ENCODE measurements at places on chromosomes 11 and 22.

DNA sequence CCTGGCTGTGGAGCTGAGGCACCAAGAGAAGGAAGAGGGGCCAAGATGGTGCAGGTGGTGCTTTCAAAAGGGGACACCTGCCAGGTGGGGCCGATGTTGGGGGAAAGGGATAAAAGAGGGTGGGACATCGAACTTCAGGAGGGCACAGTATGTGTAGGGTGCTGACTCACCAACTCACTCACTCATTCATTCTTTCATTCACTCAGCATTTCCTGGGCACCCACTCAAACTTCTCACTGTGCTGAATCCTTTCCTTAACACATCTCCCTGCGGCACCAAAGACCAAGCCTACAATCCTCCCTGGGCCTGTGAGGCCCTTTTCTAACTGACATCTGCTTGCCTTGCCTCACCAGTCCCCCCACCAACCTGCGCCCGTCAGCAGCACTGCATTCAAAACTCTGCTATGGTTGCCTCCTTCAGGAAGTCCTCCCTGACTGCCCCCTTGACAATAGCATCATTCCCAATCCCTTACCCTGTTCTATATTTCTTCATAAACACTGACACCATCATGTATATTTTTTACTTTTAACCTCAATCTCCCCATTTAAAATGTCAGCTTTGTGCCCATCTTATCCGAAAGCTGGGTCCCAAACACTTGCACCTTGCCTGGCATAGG, 246.6 kb downstream of the MN1 start:
- DNase-seq = no peak

DNA sequence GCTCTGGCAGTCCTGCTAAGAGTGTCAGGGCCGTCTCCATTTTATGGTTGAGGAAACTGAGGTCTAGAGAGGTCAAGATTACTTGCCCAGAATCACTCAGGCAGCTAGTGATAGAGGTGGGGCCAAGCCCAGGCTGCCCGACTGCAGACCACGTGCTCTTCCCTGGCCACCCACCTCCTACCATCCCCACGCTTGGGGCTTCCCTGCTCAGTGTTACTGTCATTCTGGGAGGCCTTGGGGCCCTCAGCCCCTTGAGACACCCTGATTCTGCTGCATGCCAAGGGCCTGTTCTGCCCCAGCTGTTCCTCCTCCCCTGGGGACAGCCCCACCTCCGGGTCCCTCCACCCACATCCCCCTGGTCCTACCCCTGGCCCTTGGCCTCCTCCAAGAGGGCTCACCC, 17.2 kb upstream of the TAB1 start:
- DNase-seq = no peak

DNA sequence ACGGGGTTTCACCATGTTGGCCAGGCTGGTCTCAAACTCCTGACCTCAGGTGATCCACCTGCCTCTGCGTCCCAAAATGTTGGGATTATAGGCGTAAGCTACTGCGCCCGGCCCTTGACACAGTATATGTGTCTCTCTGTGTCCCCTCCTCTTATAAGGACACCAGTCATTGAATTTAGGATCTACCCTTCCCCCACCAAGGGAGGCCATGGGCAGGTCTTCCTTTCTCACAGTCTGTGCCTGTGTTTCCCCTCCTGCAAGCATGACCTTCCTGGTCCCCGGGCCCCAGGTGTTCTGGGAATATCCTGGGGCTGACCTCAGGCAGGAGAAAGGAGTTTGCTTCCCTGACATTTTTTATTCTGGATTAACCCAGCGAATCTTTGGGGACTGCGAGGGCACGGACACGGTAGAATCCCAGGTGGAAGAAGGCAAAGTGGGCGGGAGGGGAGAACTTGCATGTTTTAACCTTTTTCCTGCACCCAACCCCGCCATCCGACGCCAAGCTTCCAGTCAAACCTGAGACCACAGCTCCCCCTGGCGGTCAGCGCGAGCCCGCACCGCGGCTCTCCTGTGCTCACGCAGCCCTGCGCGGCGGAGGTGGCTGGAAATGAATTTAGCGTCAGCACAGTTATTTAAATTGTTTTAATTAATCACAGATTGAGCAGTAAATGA, 42.1 kb upstream of the ISX start:
- DNase-seq = peak; percentile 66

DNA sequence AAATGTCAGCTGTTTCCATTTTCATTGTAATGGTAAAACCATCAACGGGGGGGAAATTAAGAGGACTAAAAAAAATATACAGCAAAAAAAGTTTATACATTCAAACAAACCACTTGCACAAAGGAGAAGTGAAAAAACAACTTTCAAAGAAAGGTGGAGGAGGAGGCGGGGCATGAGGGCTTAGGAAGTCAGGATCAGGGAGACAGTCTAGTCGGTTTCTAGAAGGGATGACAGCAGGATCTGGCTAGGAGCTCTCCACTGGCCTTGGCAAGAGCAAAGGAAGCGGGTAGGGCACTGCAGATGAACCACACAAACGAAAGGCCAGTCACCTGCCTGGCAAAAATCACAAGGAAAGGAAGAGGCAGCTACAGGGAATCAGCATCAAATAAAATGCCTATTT, 31.0 kb downstream of the NAP1L4 start:
- no peak for DNase-seq

DNA sequence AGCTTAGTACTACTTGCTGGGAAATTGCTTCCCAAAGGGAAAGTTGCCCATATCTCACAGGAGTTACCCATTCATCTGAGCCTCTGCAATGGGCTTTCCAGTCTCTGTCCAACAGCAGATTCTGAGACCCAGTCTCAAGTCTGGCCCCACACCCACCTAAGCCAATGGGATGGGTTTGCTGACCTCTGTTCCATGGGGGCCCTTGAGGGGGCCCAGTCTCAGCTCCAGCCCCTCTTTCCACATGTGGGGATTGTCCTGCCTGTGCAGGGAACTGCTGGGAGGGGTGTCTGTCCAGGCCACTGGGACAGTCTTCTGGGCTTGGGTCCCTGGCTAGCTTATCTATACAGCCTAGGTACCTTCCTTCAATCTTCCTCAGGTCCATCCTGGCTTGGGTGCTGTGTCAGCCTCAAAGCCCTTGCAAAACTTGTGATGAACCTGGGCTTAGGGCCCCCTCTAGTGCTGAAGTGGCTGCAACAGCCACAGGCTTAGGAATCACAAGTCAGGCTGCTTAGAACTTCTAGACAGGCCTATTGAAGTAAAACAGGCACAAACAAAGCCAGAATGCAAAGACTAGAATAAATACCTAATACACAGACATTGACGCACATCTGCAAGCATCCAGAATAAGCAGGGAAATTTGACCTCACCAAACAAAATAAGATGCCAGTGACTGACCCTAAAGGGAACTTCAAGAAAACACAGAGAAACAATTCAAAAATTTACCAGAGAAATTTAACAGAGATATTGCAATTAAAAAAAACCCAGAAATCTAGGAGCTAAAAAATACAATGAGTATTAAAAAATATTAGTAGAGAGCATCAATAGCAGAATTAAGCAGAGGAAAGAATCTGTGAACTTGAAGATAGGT, 11.7 kb upstream of the PATL1 start:
- peak; percentile 18 for DNase-seq

DNA sequence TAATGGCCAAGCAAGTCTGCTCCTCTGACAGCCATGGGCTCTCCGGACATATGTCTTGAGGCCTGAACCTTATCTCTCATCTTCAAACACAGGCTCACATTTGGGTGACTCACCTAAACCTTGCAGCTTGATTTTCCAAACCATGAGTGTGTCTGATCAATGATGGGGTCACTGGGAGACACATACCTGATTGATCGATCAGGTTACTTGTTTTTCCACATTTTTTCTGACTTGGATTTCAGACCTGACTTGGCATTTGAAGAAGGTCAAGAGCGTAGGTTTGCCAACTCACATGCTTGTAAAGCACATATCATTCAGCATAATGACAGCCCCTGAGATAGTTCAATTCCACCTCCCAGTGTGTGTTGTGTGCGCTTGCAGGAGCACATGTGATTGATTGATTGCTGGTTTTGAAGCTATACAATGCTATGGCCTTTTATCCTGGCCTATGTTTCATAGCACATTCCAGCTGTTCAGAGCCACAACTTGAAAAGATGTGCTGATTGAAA, 116.7 kb upstream of the KIRREL3 start:
- DNase-seq = no peak

- DNase-seq = peak; percentile 11
These were observed 26.9 kb downstream of the APOBEC3H start for GRCh38 chr22:39123751-39124581.

- DNase-seq = no peak
These were observed 184.4 kb downstream of the GRIK4 start for GRCh38 chr11:120695939-120696338.

DNA sequence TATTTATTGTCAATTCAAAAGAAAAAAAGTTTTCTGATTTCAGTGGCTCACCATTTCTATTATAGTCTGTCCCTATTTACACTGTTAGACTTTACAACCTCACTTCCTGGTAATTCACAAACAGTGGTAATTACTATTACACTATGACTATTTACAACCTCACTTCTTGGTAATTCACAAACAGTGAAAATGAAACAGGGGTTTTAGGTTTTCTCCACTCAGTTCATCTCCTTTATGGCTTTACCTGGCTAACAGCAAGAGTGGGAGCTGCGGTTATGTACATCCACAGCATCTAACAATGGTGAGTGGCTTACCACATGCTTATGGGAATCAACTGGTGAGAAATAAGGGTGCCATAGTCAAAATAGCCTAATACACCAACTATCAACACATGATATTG, 166.4 kb downstream of the CASP12 start:
- DNase-seq = no peak

- DNase-seq = no peak
These were observed 5.2 kb upstream of the BID start for GRCh38 chr22:17779286-17780115.

DNA sequence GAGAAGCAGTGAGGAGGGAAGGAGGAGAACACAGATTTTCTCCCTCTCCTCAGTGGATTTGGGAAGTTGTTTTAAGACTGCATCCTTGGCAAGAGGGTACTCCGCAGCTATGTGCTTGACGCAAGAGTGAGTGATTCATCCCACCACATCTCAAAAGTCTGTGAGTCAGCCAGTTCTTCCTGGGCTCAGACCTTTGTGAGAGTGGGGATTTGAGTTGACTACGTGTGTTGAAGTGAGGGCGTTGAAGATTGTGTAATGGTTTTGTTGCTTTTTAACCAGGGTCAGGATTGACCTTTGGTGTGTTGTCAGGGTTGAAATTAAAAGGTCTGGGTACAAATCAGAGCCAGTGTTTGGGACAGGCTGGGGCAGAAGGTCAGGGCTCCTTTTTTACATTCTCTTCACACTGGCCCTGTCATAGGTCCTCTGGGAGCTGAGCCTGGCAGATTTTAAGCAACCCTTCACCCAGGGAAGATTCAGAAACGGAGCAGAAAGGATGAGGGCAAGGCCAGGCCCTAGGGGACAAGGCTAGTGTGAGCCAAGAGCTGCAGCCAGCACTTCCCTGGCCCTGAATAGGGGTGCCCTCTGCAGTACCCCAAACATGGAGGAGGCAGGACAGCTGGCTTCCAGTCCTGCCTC, 4.2 kb upstream of the C11orf86 start:
- no peak for DNase-seq

DNA sequence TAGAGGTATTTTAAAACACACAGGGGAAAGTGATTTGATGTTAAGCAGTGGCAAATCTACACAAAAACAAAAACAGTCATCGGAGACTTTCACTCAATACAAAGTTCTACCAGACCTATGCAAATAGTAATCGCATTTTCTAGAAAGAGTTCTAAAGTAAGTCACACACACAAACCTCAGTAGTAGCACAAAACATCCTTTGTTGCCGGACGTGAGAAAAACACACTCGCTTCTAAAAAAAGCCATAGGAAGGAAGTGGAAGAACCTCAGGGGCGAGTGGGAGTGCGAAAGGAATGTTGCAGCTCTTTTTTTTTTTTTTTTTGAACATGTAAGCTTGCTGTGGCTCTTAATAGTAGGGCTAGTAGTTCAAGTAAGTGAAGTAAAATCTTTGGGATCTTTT, 88.9 kb downstream of the MAML2 start:
- no peak for DNase-seq

DNA sequence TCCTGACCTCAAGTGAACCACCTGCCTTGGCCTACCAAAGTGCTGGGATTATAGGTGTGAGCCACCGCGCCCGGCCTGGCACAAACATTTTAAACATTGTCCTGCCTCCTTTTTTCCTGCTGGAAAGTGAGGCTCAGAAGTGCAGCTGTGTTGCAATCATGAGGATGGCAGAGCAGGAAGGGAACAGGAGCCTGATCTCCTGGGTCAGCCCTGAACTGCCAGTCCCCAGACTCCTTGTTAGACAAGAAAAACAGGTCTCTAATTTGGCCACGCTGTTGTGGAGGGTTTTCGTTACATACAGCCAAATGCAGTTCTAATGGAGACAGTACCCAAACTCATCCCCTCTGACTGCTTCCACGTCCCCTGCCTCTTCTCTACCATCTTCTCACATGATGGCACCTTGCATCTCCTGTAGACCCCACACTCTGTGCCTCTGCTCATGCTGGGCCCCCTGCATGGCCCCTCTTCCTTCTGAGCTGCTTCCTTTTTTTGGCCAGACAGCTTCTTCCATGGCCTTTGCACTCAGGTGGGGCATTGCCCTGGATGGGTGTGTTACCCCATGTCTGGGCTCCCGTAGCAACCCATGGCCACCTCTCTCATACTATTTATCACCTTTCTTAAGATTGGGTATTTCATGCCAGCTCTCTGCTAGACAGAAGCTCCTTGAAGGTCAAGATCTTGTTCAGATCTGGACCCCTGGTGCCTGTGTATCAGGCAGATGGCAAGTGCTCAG, 227.1 kb downstream of the CEP164 start:
- DNase-seq = no peak

GRCh38 chr11:578276-579035, 2.2 kb downstream of the PHRF1 start:
- DNase-seq = no peak

- no peak for DNase-seq
These were observed 71.4 kb downstream of the BUD13 start for GRCh38 chr11:116701297-116701801.

DNA sequence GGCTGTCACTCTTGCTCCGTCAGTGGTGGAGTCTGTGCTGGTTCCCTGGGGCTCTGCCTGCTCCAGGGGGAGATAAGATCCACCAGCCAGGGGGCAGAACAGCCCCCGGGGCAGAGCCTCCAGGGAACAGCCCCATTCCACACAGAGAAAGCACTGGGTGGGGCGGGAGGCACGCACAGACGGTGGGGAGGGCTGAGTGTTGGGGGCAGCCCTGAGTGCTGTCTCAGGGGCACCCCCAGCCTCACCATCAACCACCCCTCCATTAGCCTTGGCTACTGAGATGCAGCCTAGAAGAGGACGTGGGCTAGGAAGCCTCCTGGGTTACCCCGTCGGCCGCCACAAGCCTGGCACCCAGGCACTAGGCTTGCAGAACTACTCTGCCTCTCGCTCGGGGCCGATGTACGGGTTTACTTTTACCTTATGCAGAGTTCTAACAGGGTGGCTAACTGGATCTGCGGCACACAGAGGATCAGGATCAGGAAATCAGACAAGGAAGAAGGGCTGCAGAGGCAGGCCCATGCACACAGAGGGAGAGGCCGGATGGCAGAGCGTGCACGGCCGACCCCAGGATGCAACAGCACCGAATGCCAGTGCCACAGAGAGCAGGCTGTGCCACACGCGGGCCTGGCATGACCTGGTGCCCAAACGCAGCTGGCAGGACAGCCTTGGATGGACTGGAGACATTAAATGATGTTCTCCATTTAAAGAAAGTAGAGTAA, 140.5 kb downstream of the CTTN start:
- DNase-seq = no peak

Data from frontal cortex (tissue), 4 donors.